ENCODE measurements at places on chromosomes 1 and 21. TPM values are rescaled to one million over a fixed set of nuclear protein-coding genes. Genes with fewer than 3 reads are reported as not detected.

GRCh38 chr1:44249543-44249942 lies 36.3 kb downstream of the DMAP1 start:
- peaks cover 27% of the 10 kb centered on the region for H3K4me1 ChIP-seq
- DNase-seq, result no peak
- H3K27me3 ChIP-seq, result no peaks in the 10 kb centered on the region
- H3K4me3 ChIP-seq, result no peak overlapping the region
- no peaks in the 10 kb centered on the region for H3K36me3 ChIP-seq

DNA sequence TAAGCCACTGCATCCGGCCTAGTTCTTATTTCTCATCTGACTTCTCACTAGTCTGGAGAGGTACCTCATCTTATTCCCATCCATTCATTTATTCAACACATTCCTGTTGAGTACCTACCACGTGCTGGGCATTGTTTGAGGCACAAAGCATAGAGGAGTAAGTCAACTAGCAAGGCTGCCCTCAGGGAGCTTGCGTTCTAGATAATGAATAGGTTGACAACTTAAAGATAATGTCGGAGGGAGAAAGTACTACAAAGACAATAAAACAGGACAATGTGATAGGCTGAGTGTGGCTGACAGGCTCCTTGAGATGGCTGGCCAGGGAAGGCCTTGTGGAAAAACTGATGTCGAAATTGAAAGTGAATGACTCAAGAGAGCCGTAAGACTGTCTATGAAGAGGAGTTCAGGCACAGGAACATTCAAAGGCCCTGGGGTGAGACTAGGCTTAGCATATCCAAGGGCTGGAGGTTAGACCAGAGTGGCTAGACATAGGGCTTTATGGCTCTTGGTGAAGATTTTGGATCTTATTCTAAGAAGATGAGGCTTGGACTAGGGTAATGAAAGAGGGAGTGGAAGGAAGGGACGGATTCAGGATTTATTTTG lies 18.3 kb downstream of the SPATA21 start:
- no peak overlapping the region for H3K4me3 ChIP-seq
- H3K4me1 ChIP-seq, result peaks cover 6% of the 10 kb centered on the region
- no peak for DNase-seq
- no peak overlapping the region for H3K27ac ChIP-seq

- H3K36me3 ChIP-seq, result no peaks in the 10 kb centered on the region
- H3K4me3 ChIP-seq, result no peak overlapping the region
- H3K27ac ChIP-seq, result no peak overlapping the region
- H3K4me1 ChIP-seq, result peaks cover 29% of the 10 kb centered on the region
Measured at GRCh38 chr1:230387876-230388275, 38.3 kb downstream of the PGBD5 start.

DNA sequence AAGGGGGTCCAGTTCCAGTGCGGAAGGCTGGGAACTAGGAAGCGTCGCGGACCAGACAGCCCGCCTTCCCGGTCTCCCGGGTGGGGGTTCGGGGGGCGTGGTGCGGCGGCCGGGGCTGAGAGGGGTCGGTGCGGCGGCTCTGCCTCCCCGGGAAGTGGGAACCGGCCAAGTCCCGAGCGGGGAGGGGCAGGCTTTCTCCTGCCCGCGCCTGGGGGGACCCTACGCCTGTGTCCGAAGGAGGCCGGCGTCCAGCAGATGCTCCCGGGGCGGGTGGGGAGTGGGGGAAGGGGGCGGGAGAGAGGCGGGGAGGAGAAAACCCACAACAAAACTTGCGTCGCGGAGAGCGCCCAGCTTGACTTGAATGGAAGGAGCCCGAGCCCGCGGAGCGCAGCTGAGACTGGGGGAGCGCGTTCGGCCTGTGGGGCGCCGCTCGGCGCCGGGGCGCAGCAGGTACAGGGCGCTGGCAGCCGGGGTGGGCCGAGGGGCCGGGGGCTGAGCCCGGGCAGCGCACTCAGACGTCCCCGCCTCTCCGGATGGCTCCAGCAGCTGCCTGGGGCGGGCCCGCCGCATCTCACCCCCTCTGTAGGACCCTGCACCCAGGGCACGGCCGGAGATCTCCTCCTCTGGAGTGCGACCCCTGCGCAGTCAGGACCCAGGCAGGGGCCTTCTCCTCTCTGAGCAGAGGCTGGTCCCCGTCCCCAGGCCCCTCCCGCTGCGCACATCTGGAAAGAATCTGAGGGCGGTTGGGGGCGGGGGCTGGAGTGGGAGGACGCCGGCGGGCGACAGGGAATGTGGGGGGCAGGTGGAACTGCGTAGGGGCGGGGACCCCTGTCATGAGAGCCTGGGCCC lies at the start of gene PODN:
TSS of gene PODN (plus strand) at position 355 of the 849 bp plus-strand sequence. CDS start 7,643 bp downstream, outside the sequence.
- peaks cover 7% of the 10 kb centered on the region for H3K4me1 ChIP-seq
- H3K36me3 ChIP-seq, result no peaks in the 10 kb centered on the region
- no peak for DNase-seq
- H3K27ac ChIP-seq, result no peak within 1 kb of the TSS
- peak within 1 kb of the TSS; percentile 85 for H3K4me3 ChIP-seq

GRCh38 chr1:176903474-176903873 lies 261.0 kb downstream of the ASTN1 start:
- DNase-seq, result no peak
- no peak overlapping the region for H3K27ac ChIP-seq
- peaks cover 3% of the 10 kb centered on the region for H3K27me3 ChIP-seq

Gene KIF14
- total RNA-seq, result 22.0 TPM

Gene YARS1
- 140 TPM for total RNA-seq

Measured in neural crest cell (in vitro differentiated cells).